ENCODE measurements at places on chromosomes 12 and 14. TPM values are rescaled to one million over a fixed set of nuclear protein-coding genes. Genes with fewer than 3 reads are reported as not detected.

The CYP46A1 gene
- under 0.01 TPM for total RNA-seq

The KRT7 gene
- total RNA-seq, result 288 TPM

The SOX5 gene
- total RNA-seq, result 0.42 TPM

The HEATR5A gene
- 28.0 TPM for total RNA-seq

The MYF6 gene
- not detected for total RNA-seq

The KCNA5 gene
- total RNA-seq, result not detected

The CLEC2B gene
- 11.9 TPM for total RNA-seq

The NOS1 gene
- 0.04 TPM for total RNA-seq

The ZNF705A gene
- under 0.01 TPM for total RNA-seq

The STAT6 gene
- 70.4 TPM for total RNA-seq

The KCNC2 gene
- total RNA-seq, result not detected

The SLC16A7 gene
- total RNA-seq, result 12.4 TPM

Data from pulmonary artery endothelial cell (primary cell).